Stimulated activated CD8-positive, alpha-beta memory T cell treated with anti-CD3 and anti-CD28 coated beads, Interleukin-2, amount 100 ng/mL, for 1 hour (primary cell): ENCODE measurements at places on chromosomes 2 and 18.

- DNase-seq, result no peak
These were observed 39.7 kb downstream of the COL3A1 start for GRCh38 chr2:189013671-189014448.

DNA sequence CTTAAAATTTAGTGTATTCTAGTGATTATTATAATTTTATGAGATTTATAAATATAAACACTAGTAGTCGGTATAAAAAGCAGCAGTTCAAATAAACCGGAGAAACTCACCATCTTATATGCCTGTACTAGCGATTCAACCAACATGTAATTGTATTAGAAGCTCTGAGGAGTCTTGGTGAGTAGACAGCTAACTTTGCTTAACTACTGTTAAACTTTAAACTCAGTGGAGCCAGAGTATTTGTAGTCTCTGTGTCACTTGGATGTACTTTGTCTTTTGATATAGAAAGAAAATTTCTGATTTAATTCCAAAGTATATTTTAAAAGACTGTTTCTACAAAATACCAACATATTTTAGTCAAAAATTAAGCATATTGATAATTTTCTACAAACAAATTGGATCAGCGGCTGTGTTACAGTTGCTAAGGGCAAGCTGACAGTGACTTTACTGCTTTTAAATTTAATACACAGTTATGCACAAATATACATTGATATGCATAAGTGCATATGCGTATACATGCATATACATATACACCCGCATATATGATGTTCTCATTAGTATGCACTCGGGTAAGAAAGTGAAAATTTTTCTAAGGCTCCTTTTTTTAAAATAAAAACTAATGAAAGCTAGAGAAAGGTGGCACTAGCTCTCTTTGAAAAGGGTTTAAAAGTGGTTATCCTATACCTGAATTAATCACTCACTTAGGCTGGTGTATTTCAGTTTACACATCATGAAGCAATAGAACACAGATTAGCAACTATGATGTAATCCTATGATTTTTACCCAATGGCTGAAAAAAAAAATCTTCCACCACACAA, 374.5 kb downstream of the NCKAP5 start:
- no peak for DNase-seq

- DNase-seq, result no peak
These were observed 33.9 kb downstream of the INO80C start for GRCh38 chr18:35463827-35464226.

DNA sequence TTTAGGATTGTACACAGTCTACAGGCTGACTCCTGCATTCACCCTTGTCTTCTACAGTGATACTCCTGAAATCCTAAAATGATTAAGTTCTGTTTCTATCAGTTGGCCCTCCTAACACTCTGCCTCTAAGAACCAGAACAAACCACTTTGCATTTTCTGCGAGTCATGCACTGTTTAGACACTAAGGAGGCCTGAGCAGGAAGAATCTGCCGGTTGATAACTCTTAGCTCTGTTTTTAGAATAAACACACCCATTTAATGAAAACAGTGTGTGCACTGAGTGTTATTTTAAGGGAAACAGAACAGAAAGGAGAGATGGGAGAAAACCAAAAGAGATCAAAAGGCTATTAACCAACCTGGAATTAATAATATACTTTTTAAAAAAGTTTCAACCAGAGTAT, 22.9 kb upstream of the SSB start:
- DNase-seq, result no peak

GRCh38 chr2:68734688-68735525, at the start of gene ARHGAP25:
ARHGAP25 (plus strand) TSS chr2:68734811; CDS start chr2:68735200, 389 bp downstream.
- no peak for DNase-seq

- DNase-seq, result no peak
These were observed 99.1 kb upstream of the ARHGAP15 start for GRCh38 chr2:143030127-143030526.

DNA sequence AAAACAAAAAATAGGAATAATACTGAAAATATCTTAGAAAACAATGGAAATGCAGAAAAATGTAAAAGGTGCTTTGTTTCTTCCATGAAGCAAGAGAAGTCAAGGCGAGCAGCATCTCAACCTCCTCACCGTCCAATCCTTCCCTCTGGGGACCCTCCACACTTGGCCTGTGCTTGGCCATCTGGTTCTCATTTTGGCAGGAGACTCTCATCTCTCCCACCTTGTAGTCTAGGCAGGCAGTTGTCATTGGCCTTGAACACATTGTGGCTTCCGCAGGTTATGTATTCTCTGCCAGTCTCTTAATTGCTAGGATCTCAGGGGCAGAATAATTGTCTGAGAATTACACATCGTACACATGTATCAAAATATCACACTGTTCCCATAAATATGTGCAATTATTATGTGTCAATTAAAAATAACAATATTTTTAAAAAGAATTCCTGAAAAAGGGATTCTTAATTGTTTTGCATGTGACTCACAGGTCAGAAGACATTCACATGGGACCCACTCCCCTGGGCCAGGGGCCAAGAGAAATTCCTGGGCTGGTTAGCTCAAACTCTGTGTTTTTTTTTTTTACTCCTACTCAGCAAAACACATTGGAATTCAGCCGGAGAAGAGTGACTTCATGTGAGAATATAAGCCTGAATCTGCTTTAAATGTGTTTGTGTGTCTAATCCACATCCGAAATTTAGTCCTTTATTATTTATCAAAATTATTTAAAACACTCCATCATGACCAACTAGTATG, 14.0 kb upstream of the ANKRD62 start:
- DNase-seq, result no peak
